ENCODE measurements at places on chromosomes 7 and 10.

- DNase-seq, result no peak
Observed at GRCh38 chr7:100066953-100067352, 14.6 kb downstream of the ZNF3 start.

DNA sequence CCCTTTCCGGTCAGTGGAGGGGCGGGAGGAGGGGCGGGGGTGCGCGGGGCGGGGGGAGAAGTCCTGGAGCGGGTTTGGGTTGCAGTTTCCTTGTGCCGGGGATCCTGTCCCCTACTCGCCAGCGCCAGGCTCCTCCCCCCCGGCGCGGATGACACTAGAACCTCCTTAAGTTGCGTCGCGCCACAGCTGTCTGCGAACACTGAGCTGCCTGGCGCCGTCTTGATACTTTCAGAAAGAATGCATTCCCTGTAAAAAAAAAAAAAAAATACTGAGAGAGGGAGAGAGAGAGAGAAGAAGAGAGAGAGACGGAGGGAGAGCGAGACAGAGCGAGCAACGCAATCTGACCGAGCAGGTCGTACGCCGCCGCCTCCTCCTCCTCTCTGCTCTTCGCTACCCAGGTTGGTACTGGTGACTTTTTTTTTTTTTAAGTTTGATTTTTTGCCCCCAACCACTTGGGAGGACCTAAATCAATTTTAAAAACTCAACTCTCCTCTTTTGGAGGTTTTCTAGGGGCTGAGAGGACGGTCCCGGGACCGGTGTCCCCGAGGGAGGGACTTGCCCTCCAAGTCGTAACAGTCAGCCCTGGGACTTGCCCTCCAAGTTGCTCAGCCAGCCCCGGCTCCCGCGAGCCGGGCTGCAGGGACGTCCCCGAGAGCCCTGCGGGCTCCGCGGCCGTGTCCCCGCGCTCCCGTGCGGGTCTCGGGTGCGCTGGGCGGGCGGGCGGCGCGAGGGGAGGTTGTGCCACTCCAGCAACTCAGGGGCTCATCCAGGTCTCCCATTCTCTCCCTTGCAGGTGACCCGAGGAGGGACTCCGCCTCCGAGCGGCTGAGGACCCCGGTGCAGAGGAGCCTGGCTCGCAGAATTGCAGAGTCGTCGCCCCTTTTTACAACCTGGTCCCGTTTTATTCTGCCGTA, at the start of gene GATA3:
Gene GATA3, plus strand, starts transcription at position 195 of the 914 bp plus-strand sequence. CDS start 968 bp downstream, outside the sequence.
- peak; percentile 47 for DNase-seq

DNA sequence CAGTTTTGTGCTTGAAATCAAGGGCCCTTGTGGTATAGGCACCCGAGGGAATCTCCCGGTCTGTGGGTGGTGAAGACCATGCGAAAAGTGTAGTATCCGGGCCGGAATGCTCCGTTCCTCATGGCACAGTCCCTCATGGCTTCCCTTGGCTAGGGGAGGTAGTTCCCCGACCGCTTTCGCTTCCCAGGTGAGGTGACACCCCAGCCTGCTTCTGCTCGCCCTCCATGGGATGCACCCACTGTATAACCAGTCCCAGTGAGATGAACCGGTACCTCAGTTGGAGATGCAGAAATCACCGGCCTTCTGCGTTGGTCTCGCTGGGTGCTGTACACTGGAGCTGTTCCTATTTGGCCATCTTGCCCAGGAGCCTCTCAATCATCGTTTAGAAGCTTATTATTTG, 195.7 kb upstream of the POT1 start:
- no peak for DNase-seq

DNA sequence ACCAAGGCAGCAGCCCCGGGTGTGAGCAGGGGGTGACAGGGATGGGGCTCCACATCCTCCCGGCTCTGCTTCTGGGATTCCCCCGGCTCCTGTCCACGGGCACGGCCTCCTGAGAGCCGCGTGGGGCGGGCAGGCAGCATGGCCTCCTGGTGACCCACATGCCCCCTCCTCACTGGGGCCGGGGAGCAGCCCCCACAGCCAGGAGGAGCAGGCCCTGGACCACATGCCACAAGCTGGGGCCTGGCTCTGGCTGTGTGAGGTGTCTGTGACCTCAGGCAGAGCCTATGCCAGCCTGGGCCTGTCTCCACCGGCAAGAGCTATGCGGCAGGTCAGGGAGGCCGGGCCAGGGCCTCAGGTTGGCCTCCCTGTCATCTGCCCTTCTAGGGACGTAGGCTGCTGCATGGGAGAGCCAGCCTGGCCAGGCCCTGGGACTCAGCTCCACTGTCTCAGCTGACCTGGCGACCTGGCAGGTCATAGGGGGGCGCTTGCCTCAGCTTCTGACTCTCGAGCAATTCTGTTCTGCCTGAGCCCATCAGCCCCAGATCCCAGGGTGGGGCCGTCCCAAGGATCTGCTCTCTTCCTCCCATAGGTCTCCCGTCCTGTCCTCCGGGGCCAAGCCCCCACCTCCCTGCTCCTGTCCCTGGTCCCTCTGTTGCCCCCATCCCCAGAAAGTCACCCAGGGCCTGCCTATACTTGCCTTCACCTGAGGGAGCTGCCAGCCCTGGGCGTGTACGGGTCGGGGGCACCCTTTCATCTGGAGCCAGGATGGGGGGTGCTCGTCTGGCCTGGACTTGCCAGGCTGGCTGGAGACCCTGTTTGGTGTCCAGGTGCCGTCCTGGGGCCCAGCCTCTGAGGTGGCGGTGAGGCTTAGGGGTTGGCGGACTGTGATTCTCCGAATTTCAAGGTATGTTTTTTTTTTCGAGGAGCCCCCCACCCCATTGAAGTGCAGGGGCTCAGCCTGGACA, 3.9 kb upstream of the TMEM184A start:
- DNase-seq, result no peak

DNA sequence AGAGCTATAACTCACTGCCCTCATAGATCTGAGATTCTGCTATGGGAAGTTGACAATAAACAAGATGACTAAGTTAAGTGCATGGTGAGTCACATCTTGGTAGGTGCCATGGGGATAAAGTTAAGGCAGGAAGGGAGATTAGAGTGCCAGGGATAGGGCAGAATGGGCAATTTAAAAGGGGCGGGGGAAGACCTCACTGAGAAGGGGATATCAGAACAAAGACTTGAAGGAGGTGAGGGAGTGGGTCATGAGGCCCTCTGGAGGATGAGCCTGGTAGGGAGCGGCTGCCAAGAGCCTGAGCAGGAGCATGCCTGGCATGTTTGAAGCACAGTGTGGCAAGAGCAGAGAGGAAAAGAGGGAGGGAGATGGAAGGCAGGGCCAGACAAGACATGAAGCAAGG, 34.8 kb upstream of the INMT start:
- peak; percentile 68 for DNase-seq

- no peak for DNase-seq
Observed at GRCh38 chr10:79980711-79981110, 31.8 kb upstream of the SFTPD start.

DNA sequence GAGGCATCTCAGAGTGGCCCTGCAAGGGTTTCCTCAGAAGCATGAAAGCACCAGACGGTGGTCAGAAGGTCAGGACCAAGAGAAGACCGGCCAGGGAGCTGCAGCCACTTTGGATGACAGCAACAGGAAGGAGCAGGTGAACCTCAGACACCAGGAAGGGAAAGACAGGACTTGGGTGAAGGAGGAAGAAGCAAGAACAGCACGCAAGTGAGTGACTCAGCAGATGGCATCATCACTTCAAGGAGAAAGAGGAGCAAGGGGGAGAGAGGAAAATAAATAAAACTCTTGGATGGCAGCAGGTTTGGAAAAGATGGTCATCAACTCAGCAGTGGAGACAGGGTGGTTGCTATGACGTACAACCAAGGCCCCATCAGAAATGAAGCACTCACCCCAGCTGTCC, 31.6 kb downstream of the NCAPG2 start:
- peak; percentile 81 for DNase-seq

Measured in ELR (cell line).